Breast epithelium (tissue), 4 donors: ENCODE measurements at places on chromosomes 12 and 14. TPM values are rescaled to one million over a fixed set of nuclear protein-coding genes. Genes with fewer than 3 reads are reported as not detected.

The OAS1 gene
- 21.4 TPM for total RNA-seq

The SLC39A5 gene
- total RNA-seq, result 0.98 TPM

The OVCH1 gene
- 0.44 TPM for total RNA-seq

The NFATC4 gene
- total RNA-seq, result 32.8 TPM

The ADCY6 gene
- total RNA-seq, result 61.4 TPM

The TAS2R9 gene
- not detected for total RNA-seq

The SYNJ2BP gene
- 19.3 TPM for total RNA-seq

The MORN3 gene
- 2.0 TPM for total RNA-seq

The FAM186B gene
- 0.98 TPM for total RNA-seq

The OR4E2 gene
- total RNA-seq, result not detected

The FAIM2 gene
- total RNA-seq, result 0.64 TPM

The TAS2R7 gene
- total RNA-seq, result not detected

The PPP1R3E gene
- 9.4 TPM for total RNA-seq

The GDF3 gene
- 0.33 TPM for total RNA-seq

The ASB2 gene
- total RNA-seq, result 1.3 TPM

The TMPRSS12 gene
- not detected for total RNA-seq

The ADGRD1 gene
- 47.5 TPM for total RNA-seq

The COL2A1 gene
- total RNA-seq, result 1.6 TPM

GRCh38 chr14:76324133-76324532, 51.8 kb upstream of the ESRRB start:
- DNase-seq, result no peak
- H3K36me3 ChIP-seq, result no peaks in the 10 kb centered on the region
- H3K4me1 ChIP-seq, result no peaks in the 10 kb centered on the region
- peaks cover 7% of the 10 kb centered on the region for H3K27me3 ChIP-seq
- no peak overlapping the region for H3K27ac ChIP-seq
- no peak overlapping the region for H3K4me3 ChIP-seq

- no peak for DNase-seq
- no peaks in the 10 kb centered on the region for H3K27me3 ChIP-seq
- no peaks in the 10 kb centered on the region for H3K36me3 ChIP-seq
- H3K4me3 ChIP-seq, result no peak overlapping the region
These were observed 6.8 kb upstream of the PSMA6 start for GRCh38 chr14:35285168-35286002.

GRCh38 chr12:107349008-107349747, 255.8 kb upstream of the CRY1 start:
- DNase-seq, result peak; percentile 97
- H3K27ac ChIP-seq, result peak overlapping the region; percentile 84
- no peaks in the 10 kb centered on the region for H3K4me1 ChIP-seq
- no peak overlapping the region for H3K4me3 ChIP-seq
- no peaks in the 10 kb centered on the region for H3K27me3 ChIP-seq
- H3K36me3 ChIP-seq, result no peaks in the 10 kb centered on the region

DNA sequence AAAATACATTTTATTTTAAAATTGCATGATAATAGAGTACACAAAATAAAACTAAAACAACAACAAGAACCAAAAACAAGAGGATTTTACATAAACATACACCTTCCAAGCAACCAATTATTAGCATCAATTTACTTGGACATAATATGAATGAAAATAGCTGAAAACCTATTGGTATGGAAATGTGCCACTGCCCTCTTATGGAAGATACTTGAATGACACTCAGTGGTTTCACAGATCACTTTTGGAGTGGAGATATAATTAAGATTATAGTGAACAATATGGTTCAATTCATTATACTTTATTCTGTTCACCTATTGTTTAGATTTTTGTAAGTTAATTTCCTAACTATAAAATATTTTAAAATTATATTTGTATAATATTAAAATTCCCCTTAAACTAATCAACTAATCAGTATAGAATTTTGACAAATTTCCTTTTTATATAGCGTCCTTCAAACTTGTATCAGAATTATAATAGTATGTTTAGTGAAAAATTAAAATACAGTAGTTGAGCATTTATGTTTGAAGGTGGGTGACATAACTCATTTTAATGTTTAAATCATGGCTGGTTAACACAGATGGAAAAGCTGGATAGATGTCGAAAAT, 70.1 kb downstream of the SLC6A15 start:
- H3K4me3 ChIP-seq, result no peak overlapping the region
- no peak overlapping the region for H3K27ac ChIP-seq
- H3K27me3 ChIP-seq, result no peaks in the 10 kb centered on the region

GRCh38 chr14:61897300-61897699, 135.1 kb downstream of the SNAPC1 start:
- peaks cover 4% of the 10 kb centered on the region for H3K27me3 ChIP-seq
- no peak overlapping the region for H3K4me3 ChIP-seq
- no peak overlapping the region for H3K27ac ChIP-seq
- no peaks in the 10 kb centered on the region for H3K4me1 ChIP-seq

DNA sequence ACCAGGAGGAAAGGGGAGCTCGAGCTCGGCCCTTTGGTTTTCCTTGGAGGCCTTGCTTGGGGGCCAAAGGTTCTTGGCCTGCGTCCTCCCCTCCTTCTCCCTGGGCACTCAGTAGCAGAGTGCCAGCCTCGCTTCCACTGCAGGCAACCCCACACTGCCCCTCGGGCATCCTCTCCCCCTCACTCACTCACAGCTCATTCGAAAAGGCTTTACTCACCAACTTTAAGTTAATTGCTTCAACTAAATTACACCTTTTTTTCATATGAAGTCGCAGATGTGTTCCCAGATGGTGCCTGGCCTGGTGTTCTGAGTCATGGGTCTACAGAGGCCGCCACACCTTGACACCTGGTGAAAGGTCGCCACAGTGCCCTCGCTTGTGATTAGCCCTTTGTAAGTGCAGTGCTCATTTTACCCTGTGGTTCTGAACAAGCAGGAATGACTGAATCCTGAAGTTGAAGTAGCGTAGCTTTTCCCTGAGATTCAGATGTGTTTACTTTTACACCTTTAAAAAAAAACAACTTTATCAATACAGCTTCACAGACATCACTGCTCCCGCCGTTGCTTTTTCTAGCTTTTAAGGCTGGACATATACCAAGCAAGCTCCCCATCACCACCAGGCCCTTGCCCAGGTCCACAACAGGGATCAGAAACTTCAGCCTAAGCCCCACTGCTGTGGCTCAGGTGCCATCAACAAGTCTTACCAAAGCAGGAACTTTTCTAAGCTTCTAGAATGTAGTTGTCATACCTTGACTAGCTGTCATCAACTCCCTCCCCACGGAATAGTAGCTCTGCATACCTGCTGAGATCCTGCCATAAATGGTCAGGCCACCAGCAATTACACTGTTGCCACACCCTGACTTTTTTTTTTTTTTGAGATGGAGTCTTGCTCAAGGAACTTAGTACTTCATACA, 20.3 kb upstream of the ADIPOR2 start:
- no peak overlapping the region for H3K4me3 ChIP-seq
- DNase-seq, result no peak
- no peaks in the 10 kb centered on the region for H3K27me3 ChIP-seq
- H3K27ac ChIP-seq, result no peak overlapping the region

GRCh38 chr12:12440784-12441428, 84.0 kb downstream of the BORCS5 start:
- no peaks in the 10 kb centered on the region for H3K27me3 ChIP-seq
- H3K36me3 ChIP-seq, result no peaks in the 10 kb centered on the region
- no peak overlapping the region for H3K4me3 ChIP-seq
- H3K4me1 ChIP-seq, result no peaks in the 10 kb centered on the region

- no peak overlapping the region for H3K4me3 ChIP-seq
- H3K36me3 ChIP-seq, result no peaks in the 10 kb centered on the region
- no peak for DNase-seq
- peak overlapping the region; percentile 41 for H3K27ac ChIP-seq
These were observed 200.5 kb upstream of the PRICKLE1 start for GRCh38 chr12:42789808-42790760.

GRCh38 chr14:70086685-70087379, 101.9 kb downstream of the SLC8A3 start:
- no peak for DNase-seq
- H3K4me3 ChIP-seq, result no peak overlapping the region
- no peaks in the 10 kb centered on the region for H3K4me1 ChIP-seq
- H3K27me3 ChIP-seq, result no peaks in the 10 kb centered on the region
- H3K27ac ChIP-seq, result no peak overlapping the region

GRCh38 chr12:52305921-52306705, 14.8 kb upstream of the KRT81 start:
- no peak overlapping the region for H3K27ac ChIP-seq
- H3K36me3 ChIP-seq, result no peaks in the 10 kb centered on the region
- H3K4me3 ChIP-seq, result no peak overlapping the region
- no peaks in the 10 kb centered on the region for H3K4me1 ChIP-seq

- peak overlapping the region; percentile 52 for H3K27ac ChIP-seq
- H3K27me3 ChIP-seq, result no peaks in the 10 kb centered on the region
- no peak for DNase-seq
- H3K4me1 ChIP-seq, result no peaks in the 10 kb centered on the region
- no peak overlapping the region for H3K4me3 ChIP-seq
These were observed 42.4 kb downstream of the TTLL5 start for GRCh38 chr14:75703467-75703866.

DNA sequence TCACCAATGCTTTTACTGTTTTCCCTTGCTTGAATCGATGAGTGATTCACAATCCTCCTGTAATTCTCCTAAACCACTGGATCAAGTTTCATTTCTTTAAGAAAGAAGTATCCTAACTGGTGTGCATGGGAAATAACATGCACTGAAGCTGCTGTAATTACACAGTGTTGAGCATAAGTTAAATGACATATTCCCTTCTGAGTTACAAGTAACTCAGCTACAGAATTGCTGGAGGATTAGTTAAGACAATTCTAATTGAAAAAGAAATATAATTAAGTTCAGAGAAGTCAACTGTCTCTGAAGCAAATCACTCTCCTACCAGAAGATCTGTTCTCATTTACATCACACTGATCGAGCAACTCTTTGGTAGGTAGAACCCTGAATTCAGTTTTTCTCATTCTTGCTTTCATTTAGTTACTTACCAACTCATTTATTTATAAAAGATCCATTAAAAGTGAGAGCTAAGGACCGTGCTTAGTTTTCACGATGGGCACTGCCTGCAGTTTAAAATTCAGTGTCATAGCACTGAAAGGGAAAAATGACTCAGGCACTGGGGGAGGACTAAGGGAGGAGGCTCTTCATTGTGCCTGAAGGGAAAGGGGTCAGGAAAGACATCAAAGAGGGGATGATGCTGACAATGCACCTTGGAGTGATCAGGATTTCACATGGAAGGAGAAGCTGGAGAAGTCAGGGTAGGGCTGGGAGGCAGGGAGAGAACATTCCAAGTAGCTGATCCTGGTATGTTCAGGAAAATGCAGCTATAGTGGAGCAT, 327.2 kb downstream of the EMP1 start:
- no peaks in the 10 kb centered on the region for H3K36me3 ChIP-seq
- H3K4me3 ChIP-seq, result no peak overlapping the region
- H3K27me3 ChIP-seq, result no peaks in the 10 kb centered on the region
- no peak overlapping the region for H3K27ac ChIP-seq

DNA sequence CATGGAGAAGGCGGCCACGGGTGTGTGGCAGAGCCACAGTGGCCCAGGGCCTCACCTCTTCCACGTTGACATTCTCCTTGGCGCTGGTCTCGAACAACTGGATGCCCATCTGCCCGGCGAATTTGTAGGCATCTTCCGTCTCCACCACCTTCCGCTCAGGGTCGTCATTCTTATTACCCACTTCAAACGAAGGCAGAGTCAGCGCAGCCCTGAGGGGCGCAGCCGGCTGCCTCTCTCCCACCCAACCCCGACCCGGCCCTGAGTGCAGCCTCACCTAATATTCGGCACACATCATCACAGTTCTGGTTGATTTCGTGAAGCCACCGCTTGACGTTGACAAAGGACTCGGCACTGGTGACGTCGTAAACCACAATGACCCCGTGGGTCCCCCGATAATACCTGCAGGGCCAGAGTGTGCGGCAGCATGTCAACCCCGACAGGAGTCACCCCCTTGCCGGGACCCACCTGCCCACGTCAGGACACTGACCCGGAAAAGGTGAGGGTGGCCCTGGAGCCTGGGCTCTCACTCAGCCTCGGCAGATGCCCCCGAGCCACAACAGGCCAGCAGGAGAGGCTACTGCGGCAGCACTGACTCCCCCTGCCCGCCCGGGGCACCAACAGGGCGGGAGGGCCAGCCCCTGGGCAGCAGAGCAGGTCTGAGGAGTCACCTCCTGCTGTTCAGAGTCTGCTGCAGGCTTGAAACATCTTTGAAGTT, 17.6 kb downstream of the RAB35 start:
- H3K27ac ChIP-seq, result no peak overlapping the region
- H3K4me1 ChIP-seq, result peaks cover 11% of the 10 kb centered on the region
- DNase-seq, result no peak
- H3K36me3 ChIP-seq, result no peaks in the 10 kb centered on the region
- no peaks in the 10 kb centered on the region for H3K27me3 ChIP-seq

GRCh38 chr14:55454264-55455002, 14.0 kb upstream of the TBPL2 start:
- H3K4me3 ChIP-seq, result no peak overlapping the region
- no peak overlapping the region for H3K27ac ChIP-seq
- H3K27me3 ChIP-seq, result no peaks in the 10 kb centered on the region
- no peaks in the 10 kb centered on the region for H3K36me3 ChIP-seq
- no peak for DNase-seq

GRCh38 chr12:32290411-32290810, 108.9 kb upstream of the FGD4 start:
- no peak overlapping the region for H3K4me3 ChIP-seq
- H3K36me3 ChIP-seq, result no peaks in the 10 kb centered on the region
- no peaks in the 10 kb centered on the region for H3K4me1 ChIP-seq
- no peak for DNase-seq

DNA sequence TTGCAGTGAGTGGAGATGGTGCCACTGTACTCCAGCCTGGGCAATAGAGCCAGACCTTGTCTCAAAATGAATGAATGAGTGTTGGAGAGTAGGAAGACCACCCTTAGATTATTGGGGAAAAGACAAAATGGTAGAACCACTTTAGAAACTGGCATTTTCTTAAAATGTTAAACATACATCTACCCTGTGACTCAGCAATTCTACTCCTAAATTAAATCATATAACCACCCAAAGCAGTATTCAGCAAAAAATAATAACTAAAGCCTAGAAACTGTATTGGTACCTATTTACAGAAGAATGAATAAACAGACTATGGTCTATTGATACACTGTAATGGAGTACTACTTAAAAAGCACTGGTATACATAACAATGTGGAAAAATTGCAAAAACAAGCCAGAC, 9.1 kb downstream of the NUP37 start:
- no peaks in the 10 kb centered on the region for H3K4me1 ChIP-seq
- no peak for DNase-seq
- H3K27ac ChIP-seq, result no peak overlapping the region
- no peak overlapping the region for H3K4me3 ChIP-seq

GRCh38 chr12:42958291-42958674, 368.7 kb upstream of the PRICKLE1 start:
- no peak for DNase-seq
- H3K36me3 ChIP-seq, result no peaks in the 10 kb centered on the region
- H3K27ac ChIP-seq, result no peak overlapping the region

- peaks cover 10% of the 10 kb centered on the region for H3K27me3 ChIP-seq
- H3K36me3 ChIP-seq, result no peaks in the 10 kb centered on the region
- no peaks in the 10 kb centered on the region for H3K4me1 ChIP-seq
These were observed at the start of gene FGF23 for GRCh38 chr12:4379405-4379804. TSS of gene FGF23 (minus strand) at chr12:4379712. CDS start at chr12:4379582, 130 bp downstream.

GRCh38 chr14:93150227-93151208, 34.2 kb downstream of the MOAP1 start:
- no peak overlapping the region for H3K4me3 ChIP-seq
- H3K4me1 ChIP-seq, result no peaks in the 10 kb centered on the region
- no peak overlapping the region for H3K27ac ChIP-seq
- H3K36me3 ChIP-seq, result no peaks in the 10 kb centered on the region
- no peak for DNase-seq
- no peaks in the 10 kb centered on the region for H3K27me3 ChIP-seq

GRCh38 chr12:15118955-15119354, 102.3 kb downstream of the RERG start:
- H3K4me3 ChIP-seq, result no peak overlapping the region
- H3K36me3 ChIP-seq, result no peaks in the 10 kb centered on the region
- no peak for DNase-seq
- no peaks in the 10 kb centered on the region for H3K27me3 ChIP-seq
